ENCODE measurements at places on chromosomes 6 and 20. TPM values are rescaled to one million over a fixed set of nuclear protein-coding genes. Genes with fewer than 3 reads are reported as not detected.

LY86 gene
- total RNA-seq, result not detected

HIVEP1 gene
- 16.7 TPM for total RNA-seq

WASF1 gene
- 4.4 TPM for total RNA-seq

DLL1 gene
- under 0.01 TPM for total RNA-seq

All from IMR-90 (cell line).